ENCODE measurements at places on chromosomes 3 and 15. TPM values are rescaled to one million over a fixed set of nuclear protein-coding genes. Genes with fewer than 3 reads are reported as not detected.

Gene CLDN1
- total RNA-seq = 48.6 TPM

Gene FBXW12
- not detected for total RNA-seq

Gene C3orf62
- 17.9 TPM for total RNA-seq

Gene EBLN2
- 6.4 TPM for total RNA-seq

Gene ADPRH
- 2.9 TPM for total RNA-seq

Gene CCR2
- 1.2 TPM for total RNA-seq

Gene PDIA5
- total RNA-seq = 18.9 TPM

Gene CRYGS
- total RNA-seq = not detected

Gene SPATA12
- not detected for total RNA-seq

DNA sequence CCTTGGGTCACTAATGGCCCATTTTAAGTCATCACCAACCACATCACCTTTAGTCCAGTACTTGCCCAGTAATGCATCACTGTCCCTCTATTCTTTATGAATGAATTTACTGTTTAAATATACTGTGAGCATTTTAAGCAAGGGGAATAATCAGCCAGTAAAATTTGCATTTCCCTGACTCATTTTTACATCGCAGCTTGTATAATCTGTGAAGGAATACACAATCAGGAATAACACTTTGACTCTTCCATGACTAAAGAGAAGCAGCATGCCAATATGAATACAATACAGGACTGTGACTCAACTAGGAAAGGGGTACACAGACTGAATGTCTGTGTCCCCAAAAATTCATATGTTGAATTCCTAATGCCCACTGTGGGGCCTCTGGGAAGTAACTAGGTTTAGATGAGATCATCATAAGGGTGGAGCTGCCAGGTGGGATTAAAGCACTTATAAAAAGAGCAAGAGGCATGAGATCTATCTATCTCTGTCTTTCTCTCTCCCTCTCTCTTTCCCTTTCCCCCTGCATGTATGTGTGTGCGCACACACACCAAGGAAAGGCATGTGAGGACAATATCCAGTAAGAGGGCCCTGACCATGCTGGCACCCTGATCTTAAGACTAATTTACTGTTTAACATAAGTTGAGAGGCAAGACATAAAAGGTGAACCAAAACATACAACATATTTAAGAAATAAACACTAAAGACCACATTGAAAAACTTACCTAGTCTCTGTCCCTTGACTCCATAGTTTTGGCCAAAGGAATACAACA is 12.1 kb downstream of the B4GALT4 start:
- no peak for DNase-seq

DNA sequence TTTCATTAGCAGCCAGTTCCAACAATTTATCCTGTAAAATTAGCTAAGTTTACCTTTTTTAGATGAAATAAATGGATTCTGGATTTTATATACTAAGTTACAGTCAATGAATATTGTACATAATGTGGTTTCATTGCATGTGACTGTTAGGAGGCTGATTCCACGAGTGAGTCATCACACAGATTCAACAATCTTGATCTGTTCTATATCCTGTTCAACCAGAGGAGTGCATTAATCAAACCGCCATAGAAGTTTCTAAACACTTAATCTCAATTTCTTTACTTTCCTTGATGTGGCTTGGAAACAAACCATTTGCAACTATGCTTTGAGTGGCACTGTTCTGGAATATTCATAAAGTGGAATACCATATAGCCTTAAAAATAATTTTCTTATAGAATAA is 15.3 kb downstream of the DNAJC13 start:
- no peak for DNase-seq

GRCh38 chr3:16255726-16256125 is 9.0 kb downstream of the DPH3 start:
- DNase-seq = no peak

DNA sequence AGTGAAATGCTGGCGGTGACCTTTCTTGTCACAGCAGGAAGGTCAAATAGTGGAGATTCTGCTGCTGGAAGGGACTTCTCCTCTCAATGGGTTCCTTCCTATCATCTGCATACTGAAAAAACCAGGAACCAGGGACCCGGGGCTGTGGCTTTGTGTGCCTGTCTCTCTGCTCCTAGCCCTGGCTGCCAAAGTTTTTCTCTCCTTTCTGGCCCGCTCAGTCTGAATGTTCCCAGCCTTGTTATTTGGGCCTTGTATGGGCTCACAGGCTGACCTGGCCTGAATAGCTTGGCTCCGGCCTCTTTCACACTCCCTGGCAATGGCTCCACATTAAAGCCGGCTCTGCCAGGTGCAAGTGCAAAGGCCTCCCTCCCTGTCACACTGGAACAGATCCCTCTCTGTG is 94.7 kb downstream of the LRIG1 start:
- DNase-seq = no peak

GRCh38 chr3:52479877-52480575 is 15.1 kb upstream of the STAB1 start:
- DNase-seq = no peak

- DNase-seq = no peak
Measured at GRCh38 chr3:151864423-151865101, 8.9 kb upstream of the SUCNR1 start.

DNA sequence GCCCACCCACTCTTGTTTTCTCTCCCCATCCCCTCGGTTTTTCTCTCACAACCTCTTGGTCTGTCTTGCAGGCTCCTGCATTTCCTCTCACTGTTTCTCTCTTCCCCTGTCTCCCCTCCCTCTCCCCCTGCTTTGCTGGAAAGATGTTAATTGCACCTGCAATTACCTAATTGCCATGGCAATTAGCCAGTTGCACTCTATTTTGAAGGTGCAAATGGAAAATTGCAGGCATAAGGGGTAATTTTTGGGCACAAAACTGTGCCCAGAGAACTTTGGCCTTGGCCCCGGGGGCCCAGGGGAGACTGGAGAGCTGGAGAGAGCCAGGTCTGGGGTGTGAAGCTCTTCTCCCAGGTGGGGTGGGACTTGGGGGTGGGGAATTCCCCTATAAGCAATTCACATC is 164.5 kb upstream of the TLE3 start:
- DNase-seq = no peak

- DNase-seq = no peak
Measured at GRCh38 chr15:47742742-47743141, 25.4 kb downstream of the SEMA6D start.

GRCh38 chr3:19264424-19264823 is 116.1 kb downstream of the KCNH8 start:
- no peak for DNase-seq

DNA sequence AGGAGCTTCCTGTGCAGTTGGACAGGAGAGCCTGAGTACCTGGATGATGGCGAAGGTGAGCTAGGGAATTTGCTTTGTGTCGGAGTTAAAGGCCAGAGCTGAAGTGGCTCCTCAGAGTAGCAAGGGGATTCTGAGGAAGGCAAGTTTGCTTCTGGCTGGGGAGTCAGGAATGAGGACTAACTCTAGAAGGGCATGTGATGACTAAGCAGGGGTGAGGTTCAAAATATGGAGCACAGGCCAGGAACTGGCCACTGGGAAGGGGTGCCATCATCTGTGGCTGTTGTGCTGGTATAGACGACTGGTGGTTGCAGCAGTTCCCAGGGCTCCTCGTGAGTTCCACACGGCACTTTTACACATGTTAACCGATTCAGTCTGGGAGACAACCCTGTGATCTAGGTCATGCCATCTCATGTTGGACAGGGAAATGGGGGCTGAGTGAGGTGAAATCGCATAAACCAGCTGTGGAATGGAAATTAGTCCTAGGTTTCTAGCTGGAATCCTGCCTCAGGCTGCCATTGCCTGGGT is 100.8 kb downstream of the EEFSEC start:
- DNase-seq = no peak

DNA sequence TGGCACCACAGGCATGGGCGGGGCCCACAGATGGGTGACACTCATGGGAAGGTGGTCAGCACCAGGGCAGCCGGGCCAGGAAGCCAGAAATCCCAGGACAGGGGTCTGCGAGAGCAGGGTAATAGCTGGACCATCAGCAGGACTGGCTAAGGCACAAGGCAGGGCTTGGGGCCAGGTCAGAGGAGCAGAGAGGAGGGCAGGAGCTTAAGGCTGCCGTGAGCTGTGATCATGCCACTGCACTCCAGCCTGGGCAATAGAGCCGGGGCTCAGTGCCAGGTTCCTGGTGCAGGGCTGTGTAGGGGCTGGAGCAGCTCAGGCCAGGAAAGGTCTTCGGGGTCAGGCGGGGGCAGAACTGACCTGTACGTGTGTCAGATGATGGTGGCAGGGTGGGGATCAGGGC is 64.2 kb upstream of the LINGO1 start:
- no peak for DNase-seq

DNA sequence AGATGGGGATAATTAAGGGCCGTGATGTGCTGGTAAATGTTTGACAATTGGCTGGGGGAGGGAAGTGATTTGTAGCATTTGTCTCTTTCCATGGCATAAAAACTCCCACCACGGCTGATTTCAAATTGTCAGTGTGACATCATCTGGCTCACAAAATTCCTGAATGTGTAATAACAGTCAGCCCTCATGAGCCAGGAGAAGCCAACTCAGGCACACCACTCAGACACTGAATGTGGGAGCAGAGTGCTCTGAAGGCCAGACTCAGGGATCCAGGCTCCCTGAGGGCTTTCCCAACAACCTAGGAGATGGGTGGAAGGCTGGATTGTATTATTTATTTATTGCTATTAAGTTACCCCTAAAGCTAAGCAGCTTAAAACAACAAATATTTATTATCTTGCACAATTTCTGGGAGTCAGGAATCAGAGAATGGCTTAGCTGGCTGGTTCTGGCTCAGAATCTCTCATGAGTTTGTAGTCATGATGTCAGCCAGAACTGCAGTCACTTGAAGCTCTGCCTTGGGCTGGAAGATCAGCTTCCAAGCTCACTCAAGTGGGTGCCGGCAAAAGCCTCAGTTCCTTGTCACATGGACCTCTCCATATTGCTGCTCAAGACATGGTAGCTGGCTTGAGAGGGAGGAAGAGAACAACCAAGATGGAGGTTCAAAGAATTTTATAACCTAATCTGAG is 6.5 kb upstream of the CPEB1 start:
- DNase-seq = no peak

- no peak for DNase-seq
Measured at GRCh38 chr3:8555113-8555661, 53.6 kb downstream of the LMCD1 start.

DNA sequence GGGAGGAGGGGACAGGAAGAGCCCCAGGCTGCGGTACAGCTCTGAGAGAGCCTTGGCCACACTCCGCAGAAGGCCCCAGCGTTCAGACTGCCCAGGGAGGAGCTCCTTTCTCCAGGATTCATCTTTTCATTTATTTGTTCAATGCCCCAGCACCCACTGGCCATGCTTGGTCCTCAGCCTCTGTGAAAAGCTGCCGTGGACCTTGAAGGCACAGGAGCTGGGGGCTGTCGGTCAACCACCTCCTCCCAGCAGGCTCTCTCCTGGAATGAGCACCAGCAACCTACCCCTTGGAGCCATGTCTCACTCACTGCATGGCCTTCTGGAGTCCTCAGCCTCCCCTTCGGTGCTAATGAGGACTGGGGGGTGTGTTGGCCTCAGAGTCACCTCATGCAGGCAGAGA is 21.6 kb upstream of the PRR23E start:
- no peak for DNase-seq

DNA sequence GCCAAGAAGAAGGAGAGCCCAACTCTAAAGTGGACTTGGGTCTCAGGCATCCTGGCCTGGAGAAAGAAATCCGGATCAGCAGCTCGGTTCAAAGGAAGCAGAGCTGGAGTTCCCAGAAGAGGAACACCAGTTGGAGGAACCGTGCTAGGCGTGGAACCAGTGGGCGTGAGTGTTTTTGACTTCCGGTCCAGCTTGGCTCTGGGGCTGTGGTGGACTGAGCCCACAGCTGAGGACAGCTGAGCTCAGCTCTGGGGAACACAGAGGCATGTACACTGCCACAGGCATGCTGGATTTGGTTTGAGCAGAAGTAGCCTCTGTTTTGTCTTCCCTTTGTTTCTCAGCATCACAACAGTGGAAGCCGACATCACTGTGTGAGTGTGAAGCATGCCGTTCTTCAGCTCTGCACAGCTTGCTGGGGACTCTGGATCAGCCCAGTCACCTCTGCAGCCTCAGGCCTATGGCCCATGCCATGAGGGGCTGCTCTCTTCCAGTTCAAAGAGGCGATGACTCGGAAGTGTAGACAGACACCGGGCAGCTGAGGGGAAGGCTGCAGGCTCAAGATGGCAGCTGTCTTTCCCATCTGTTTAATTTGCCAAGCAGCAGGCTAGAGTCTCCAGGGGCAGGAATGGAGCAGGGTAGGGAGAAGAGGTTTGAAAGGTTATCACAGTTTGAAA is 185.8 kb upstream of the UBE3A start:
- no peak for DNase-seq

DNA sequence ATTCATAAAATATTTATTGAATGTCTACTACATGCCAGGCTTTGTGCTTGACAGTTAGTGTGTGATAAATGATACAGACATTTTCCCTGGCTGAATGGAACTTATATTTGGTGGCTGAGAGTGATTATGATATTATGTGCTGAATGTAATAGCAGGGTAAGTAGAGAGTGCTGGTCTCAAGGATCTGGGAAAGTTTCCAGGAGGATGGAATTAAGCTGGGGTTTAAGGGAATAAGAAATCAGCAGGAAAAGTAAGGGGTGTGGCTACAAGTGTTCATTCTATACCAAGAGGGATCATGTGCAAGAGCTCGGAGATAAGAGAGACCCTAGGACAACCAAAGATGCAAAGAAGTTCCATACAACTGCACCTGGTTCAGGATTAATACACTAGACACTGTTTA is 500.1 kb upstream of the CFAP20DC start:
- no peak for DNase-seq

DNA sequence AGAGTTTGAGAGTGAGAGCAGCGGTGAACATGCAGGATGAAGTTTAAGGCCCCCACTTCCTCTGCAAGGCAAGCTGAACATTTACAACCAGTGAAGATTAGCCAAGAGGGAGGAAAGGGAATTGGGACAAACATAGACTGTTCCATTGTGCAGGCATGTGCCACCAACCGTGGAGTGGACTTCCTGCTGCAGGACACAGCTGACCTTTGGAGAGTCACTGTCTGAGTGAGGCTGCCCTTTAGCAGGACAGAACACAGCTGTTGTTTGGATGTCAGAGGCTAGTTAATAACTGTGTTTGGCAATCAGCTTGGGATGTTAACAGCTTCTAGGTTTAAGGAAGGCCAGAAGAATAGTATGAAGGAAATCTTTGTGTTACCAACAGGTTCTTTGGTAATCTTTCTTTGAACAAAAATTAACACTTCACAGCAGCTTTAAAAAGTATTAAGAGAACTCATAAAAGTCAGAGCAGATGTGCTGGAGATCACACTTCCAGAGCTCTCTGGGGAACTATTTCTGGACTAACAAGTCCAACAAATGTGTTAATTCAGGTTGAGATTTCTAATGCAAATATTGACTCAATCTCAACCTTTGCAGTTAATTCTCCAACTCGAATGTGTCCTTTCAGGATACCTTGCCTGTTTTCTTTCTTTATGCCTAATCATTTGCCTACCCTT is 31.4 kb downstream of the CTDSPL start:
- no peak for DNase-seq
